Urinary bladder (tissue), 4 donors: ENCODE measurements at places on chromosomes 6 and 20. TPM values are rescaled to one million over a fixed set of nuclear protein-coding genes. Genes with fewer than 3 reads are reported as not detected.

Gene QKI
- total RNA-seq: 185 TPM

Gene HTR1E
- total RNA-seq: 0.26 TPM

Gene CLPSL1
- total RNA-seq: not detected

Gene PACRG
- 5.6 TPM for total RNA-seq

Gene SALL4
- 1.3 TPM for total RNA-seq

Gene SLC22A7
- not detected for total RNA-seq

Gene C6orf15
- not detected for total RNA-seq

Gene TRIM10
- 0.42 TPM for total RNA-seq

Gene PPDPF
- 44.7 TPM for total RNA-seq

DNA sequence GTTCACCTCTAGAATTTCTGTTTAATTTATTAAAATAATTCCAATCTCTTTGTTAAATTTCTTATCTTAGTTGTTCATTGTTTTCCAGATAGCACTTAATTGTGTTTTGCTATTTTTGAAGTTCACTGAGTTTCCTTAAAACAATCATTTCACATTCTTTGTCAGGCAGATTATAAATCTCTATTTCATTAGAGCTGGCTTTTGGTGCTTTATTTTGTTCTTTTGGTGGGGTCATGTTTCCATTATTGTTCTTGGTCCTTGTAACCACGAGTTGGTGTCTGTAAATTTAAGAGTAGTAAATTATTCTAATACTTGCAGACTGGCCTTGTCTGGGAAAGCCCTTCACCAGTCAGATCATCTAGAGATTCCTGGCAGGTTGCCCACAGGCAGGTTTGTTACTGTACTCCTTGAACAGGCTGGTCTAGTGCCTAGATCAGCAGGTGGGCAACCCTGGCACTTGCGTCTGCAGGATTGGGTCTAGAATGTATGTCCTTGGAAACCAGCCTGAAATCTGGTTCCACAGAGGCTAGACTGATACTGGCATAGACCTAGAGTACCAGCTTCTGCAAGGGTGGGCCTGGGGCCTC lies 110.4 kb downstream of the ADGB start:
- no peak for DNase-seq

- no peak for DNase-seq
These were observed 43.6 kb upstream of the IER3 start for GRCh38 chr6:30787954-30788353.

DNA sequence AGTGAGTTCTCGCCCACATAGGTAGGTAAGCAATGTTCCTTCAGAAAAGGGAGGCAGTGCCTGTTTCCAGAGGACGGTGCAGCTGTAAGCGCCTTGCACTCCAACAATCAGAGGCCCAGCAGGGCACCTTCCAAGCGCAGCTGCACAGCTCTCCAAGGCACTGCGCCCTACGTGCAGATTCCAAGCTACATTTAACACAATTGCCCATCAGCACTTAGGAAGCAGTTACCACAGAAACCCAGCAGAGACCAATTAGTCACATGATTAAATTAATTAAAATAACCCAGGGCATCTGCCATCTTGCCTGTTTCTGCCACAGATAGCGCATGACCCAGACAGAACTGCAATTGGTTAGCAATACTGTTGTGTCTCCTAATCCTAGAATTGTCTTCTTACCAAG lies 65.5 kb downstream of the SOBP start:
- no peak for DNase-seq

DNA sequence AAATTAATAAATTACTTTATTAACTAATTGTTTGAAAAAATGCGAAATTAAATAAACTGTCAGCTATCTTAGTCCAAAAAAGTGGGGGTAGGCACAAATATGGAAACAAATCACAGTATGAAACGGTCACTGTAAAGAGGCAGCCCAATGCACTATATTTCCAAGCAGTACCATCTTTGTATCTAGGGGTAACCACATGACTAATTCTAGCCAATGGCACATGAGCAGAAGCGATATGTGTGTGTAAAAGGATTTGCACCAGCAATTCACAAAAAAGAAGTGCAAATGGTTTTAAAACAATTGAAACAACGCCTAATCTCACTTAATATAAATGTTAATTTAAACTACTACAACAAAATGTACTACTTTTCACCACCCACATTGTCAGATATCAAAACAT lies 164.9 kb upstream of the PRND start:
- DNase-seq: no peak

DNA sequence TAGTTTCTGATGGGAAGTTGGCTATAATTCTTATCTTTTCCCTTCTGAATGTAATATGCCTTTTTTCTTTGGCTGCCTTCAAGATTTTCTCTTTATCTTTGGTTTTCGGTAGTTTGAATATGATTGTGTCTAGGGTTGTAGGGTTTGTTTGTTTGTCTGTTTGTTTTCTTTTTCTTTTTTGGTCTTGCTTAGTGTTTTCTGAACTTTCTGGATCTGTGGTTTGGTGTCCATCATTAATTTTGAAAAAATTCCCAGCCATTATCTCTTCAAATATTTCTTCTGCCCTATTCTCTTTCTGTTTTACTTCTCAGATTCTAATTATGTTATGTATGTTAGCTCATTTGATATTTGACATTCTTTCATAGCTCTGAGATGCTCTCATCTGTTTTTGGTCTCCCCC lies 79.4 kb downstream of the CHMP4B start:
- no peak for DNase-seq

DNA sequence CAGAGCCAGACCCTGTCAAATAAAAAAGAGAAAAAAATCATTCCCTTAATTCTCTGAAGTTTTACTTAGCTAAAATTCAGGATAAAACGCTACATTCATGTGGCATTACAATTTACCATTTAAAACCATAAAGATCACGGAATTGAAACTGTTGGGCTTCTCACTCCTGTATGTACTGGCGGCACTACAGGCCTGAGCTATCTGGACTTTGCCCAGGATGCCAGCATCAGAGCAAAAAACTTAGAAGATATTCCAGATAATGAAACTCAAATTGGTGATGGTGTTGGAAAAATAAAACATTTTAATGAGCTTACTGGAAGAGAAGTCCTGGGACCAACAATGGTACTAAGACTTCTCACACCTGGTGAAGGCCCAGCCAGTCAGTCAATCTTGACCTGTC lies 14.2 kb downstream of the EPM2A start:
- DNase-seq: no peak

GRCh38 chr6:4265740-4266139 lies 130.4 kb upstream of the ECI2 start:
- no peak for DNase-seq

GRCh38 chr6:26329763-26330511 lies 35.1 kb upstream of the BTN3A2 start:
- DNase-seq: no peak

GRCh38 chr20:60063048-60063451 lies 104.8 kb downstream of the CDH26 start:
- no peak for DNase-seq

- no peak for DNase-seq
These were observed 54.4 kb downstream of the GOPC start for GRCh38 chr6:117547688-117548621.

DNA sequence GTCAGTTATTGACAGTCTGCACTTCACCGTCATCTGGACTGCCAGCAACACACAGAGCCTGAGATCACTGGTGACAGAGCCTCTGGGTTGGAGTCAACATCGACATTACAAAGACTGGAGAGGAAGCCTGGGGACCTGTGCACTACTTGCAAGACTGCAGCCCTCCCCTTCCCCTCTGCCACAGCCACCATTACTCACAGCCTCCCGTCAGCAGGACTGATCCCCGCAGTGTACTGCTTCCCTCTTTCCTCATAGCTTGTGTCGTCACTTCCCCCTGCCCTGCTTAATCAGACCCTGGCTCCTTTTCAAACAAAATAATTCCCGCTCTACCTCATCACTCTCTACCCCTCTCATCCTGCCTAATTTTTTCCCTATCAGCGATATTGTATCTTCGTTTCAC lies 235.5 kb upstream of the KCNQ5 start:
- DNase-seq: no peak

DNA sequence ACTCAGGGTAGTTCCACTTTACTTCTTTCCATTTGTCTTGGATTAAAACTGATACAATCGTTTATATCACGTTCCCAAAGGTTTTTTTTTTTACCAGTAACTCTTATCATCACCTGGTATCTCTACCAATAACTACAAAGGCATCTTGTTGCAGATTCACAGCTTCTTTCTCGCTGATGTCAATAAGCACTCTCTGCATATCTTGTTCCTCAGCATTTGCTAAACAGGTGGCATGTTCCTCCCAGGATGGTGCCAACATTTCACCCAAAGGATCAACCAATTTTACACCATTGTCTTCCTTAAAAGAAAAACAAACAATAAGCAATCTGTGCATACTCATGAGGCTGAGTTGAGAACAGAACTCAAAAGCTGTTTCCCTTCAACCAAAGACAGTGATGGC lies 4.6 kb downstream of the PGM3 start:
- DNase-seq: no peak

DNA sequence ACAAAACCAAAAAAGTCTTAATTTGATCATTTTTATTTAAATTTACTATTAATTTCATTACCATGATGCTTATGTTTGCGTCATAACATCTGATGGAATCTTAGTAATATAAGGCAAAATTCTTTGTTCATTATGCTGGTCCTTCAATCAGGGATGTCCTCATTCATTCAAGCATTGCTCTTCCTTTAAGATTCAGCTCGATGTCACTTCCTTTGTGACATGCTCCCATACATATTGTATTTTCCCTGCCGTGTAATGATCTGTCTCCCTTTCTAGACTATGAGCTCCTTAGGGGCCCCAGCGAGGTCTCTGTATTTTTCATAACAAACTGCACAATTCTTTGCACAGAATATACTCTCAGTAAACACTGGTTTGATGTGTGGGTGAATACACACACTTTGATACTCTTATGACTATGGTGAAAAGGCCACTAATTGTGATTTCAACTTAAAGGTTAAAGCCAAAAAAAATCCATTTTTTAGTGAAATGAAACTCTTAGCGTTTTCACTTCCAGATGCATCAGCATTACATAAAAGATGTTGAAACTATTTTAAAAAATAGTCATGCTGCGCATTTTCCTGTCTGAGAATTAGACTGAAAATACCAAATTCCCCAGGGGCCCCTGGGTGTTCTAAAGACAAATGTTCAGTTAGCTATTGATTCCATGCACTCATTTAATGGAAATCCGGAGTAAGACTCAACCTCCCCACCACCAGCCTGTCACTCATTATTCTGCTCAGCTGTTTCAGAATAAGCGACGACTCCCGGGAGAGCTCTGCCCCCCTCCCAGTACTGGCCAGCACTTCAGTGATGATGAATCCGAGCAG lies 169.7 kb downstream of the ATXN1 start:
- DNase-seq: no peak

- DNase-seq: no peak
These were observed 516.3 kb upstream of the CHD6 start for GRCh38 chr20:42134265-42135098.

DNA sequence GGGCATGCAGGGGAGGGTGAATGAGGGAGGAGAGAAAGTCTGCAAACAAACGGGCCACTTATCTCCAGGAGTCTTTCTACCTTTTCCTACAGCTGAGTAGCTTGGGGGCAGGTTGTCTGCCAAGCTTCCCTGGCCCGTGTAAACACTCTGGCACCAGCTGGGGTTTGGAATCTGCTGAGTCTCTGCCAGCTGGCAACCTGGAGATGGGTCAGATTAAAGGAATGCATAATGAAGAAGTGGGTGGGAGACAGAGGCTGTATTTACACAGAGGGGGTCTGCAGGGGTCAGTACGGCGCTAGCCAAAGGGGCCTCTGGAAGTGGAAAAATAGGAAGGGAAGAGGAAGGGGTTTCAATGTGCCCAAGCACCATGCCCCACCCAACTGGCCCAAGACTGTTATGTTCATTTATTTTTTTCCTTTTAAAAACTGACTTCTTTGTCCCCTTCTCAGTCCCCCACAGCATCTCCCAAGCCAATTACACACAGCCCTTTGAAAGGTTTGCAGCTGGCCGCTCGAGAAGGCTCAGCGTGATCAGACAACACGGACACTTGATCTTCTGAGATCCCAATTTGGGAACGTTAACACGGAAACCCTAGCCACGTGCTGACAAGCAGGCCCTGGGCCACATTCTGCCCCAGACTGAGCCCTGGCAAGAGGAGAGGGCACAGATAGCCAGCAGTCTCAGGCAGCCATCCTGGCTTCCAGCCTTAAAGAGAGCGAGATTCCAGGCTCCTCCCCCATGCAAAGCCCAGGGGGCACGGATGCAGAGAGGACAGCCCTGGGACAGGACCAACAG lies 25.2 kb downstream of the TRAM2 start:
- no peak for DNase-seq

- no peak for DNase-seq
These were observed 5.3 kb downstream of the HDDC2 start for GRCh38 chr6:125296471-125296870.

GRCh38 chr20:31485450-31486339 lies 10.6 kb downstream of the REM1 start:
- peak; percentile 47 for DNase-seq

GRCh38 chr6:137111296-137112066 lies 62.0 kb downstream of the IL22RA2 start:
- DNase-seq: no peak

- no peak for DNase-seq
These were observed 102.6 kb downstream of the KIF13A start for GRCh38 chr6:17884498-17885478.

DNA sequence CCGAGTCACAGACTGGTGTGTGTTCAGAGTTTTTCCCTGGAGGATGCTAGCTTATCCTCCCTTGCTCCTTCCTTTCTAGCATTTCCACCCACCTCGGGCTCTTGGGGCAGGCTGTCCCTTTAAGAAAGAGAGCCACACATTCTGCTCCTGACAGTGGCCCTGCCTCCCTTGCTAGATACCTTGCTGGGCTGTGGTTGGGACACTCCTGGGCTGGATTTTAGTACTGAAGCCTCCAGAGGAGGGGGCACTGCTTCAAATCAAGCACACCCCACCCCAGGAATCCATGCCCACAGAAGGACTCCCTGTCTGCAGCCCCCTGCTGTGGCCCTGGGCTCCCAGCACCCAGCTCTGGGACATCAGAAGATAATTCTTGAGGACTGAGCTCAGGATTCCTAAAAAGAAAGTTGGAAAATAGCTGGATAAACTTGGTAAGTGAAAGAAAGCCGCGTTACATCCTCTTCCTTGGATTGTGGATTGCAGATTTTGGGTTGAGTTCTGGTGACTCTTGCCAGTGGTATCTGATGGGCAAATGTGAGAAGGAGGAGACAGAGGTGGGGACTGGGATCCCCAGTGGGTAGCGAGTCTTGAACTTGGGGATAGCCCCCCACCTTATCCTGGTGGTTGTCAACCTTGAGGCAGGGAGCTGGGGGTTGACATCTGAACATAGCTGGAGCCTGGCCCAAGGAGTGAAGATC lies 29.0 kb downstream of the DAAM2 start:
- no peak for DNase-seq
